Tibial artery (tissue), 4 donors: ENCODE measurements at places on chromosomes 4 and X.

DNA sequence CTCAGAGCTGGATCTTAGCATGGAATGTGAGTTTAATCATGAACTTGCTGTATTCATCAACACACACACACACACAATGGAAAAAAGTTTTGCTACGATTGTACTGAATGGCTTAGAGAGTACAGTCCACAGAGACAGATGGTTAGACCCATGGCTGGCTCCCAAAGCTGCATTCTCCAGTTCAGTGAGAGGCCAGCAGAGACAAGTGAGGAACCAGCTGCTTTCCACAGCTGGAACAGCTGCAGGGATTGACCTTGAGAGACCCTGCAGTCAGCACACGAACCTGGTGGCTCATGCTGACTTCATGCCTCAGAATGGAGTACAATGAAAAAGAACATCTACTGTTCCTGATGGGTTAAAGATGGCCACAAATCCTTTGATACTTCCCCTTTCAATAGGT is 94.5 kb downstream of the DHX15 start:
- no peak for DNase-seq

DNA sequence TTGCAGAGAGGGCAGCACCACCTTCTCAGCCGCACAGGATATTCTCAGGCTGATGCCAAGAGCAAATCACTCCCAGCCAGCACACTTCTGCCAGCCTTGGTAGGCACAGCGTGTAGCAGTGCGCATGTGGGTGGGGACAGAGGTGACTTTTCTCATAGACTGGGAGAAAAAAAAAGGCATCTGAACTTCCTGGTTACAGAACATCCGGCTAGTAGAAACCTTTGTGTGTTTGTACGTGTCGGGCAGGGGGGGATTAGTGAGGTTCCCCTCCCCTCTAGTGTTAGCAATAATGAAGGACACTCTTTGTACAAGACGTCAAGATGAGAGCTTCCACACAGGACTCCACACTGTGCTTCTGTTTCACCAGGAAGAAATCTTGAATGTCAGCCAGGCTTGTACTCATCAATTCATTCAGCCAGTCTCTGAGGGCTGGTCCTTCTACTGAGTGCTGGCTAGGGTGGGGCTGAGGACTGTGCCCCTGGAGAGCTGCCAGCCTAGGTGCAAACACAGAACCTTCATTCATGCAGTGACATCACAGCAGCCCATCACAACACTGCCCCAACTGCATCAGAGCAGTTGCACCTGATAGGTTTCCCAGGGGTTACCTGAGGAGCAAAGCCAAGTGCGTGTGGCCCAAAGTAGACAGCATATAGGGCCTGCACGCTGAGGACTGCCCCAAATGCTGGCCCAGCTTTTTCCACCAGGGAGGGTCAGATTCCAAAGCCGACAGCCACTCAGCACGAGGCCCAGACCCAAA is 34.7 kb downstream of the SLC25A5 start:
- DNase-seq, result no peak

- no peak for DNase-seq
Measured at GRCh38 chr4:150261571-150261970, 183.3 kb downstream of the DCLK2 start.

GRCh38 chr4:184715526-184715925 is 18.4 kb downstream of the CENPU start:
- DNase-seq, result no peak

- DNase-seq, result no peak
Measured at GRCh38 chr4:26867914-26868684, 7.5 kb downstream of the STIM2 start.

- no peak for DNase-seq
Measured at GRCh38 chrX:19954335-19955096, 36.3 kb downstream of the BCLAF3 start.

- no peak for DNase-seq
Measured at GRCh38 chr4:1601852-1602654, 82.1 kb downstream of the FAM53A start.
